T47D (cell line): ENCODE measurements at places on chromosomes 5 and 9.
A peak's percentile ranks its signal among the peaks of the same experiment; 100 is the strongest.

DNA sequence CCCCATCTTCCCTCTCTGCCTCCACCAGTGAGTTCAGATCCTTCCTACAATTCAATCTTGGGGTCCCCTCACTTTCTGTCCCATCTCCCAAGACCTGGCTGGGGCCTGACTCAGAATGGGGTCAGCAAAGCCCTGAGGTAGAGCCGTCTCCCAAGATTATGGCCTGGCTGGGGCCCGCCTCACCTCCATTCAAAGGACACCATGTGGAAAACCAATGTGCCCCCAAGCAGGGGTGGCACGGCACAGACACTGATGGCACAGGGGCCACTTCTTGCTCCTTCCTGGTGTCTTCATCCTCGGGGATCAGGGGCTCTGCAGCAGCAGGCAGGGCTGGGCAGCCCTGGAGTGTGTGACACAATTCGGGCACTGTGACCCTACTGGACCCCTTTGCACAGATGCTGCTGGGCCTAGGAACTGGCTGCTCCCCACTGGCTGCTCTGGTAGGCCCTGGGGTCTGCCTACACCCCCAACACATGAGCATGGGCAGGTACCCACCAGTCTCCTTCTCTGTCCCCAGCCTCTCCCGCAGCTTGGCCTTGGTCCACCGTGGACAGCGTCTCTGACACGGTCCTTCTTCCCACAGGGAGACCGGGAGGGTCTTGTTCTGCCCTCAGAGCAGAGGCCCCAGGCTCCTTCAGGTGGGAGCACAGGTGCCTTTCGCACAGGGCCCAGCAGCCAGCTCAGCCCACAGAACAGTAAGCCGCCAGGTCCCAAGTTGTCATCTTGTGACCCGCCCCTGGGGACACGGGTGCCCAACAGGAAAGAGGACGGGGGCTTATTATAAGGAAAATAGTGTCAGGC lies 89.5 kb downstream of the ADAMTS2 start:
- no peak for DNase-seq

DNA sequence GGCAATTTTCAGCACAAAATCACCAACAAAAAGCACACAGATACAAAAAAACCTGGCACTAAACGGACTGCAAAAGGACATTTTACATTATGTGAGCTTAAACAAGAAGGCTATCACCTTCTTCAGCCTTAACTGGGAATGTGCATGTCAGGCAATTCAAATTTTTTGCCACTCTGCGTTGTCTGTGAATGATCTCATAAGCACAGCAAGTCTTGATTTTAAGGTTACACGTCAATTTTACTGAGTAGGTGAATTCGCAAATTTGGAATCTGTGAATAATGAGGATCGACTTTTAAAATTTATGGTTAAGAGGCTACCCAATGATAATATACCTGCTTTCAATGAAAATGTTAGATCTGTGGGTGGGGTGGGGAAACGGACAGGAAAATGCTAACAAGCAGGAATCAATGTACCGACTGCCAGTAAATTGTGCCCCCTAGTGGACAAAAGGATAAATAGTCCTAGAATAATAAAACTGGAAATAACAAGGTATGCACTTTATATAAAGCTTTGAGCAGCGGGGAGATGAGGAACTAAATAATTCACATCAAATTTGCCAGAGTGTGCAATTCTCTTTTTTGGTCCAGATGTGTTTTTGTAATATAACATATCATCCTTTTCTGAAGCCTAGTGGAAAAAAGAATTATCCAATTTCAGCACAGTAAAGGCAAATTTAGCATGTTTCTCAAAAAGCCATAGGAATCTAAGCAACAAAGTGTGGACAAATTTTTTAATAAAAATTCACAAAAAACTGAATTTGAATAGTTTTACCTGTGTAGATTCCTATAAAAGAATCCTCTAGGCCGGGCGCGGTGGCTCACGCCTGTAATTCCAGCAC lies 20.5 kb downstream of the EQTN start:
- peak; percentile 45 for DNase-seq

DNA sequence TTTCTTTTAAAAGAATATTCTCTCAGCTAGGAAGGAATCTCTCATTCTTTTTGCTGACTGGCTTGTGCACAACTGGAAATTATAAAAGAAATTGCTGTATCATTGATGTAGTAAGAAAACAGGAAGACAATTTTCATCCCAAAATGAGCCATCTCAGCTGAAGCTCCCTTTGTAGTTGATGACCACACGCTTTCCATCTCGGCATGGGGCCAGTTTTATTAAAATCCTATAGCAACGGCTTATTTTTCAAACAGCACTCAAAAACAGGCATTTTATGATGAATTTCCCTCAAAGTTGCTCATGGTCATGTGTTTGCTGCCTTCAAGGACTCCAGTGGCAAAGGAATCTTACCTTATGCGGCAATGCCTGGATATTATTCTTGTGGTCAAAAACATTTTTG lies 62.4 kb upstream of the GLIS3 start:
- DNase-seq: no peak

DNA sequence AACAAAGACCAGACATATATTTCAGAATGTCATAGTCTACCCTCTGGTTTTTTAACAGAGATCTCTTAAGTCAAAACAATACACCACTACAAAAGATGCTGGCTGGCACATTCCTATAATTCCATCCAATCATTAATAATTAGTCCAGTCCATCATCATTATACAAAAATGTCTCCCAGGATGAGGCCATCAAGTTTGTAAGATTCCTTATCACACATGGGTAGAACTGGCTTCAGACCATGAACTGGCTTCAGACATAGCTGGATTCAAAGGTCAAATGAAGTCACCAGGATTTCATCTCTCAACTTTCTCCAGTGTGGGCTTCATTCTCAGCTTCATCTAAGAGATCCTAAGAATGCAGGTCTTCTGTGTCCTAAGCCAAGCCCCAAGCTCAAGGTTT lies 147.1 kb downstream of the ENC1 start:
- DNase-seq: no peak

DNA sequence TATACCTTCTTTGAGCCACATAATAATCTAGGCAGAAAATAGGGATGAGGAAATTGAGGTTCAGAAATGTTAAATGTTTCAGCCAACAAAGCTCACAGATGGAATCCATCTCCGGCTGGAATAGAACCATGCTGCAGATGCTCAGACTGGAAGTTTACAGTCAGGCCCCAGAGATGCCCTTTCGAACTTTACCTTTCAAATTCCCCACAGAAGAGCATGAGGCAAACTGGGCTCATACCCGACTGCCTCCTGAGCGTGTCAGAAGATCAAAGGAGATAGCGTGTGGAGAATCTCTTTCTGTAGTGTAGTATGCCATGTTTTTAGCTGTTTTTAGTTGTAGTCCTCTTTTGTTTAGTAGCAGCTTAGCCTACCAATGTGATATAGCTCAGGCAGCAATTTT lies 72.0 kb upstream of the DAP start:
- no peak for DNase-seq

DNA sequence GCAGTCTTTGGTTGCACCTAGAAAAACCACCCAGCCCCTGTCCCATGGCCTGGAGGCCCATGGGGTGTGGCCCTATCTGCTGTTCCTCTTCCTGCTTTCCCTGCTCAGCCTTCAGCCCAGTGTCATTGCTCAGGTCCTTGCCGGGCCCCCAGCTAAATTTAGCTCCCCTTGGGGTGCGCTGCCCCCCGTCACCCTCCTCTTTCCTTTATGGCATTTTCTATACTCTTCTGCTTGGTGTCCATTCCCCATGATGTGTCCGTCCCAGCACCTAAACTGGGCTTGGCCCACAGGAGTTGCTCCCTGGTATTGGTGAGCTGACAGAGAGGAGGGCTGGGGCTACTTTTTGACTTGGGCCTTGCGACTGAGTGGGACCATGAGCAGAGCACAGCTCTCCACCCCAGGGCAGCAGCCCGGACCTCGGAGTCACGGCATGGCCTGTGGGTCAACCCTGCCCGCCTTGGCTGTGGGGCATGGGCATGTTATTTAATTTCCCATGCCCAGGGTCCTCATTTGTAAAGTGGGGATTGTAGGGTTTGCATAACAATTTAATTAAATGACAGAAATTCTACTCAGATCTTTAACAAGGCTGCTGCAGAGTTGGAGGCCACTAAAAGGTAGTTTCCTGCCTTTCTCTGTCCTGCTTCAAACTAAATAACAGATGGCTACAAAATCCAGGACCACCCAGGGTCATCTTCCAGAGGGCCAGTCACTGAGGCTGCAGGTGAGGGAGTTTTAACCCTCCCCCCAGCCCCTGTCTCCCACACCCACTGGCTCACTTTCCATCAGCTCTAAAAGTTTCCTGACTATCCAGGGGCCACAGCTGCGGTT lies 98.2 kb downstream of the DAP start:
- DNase-seq: no peak

GRCh38 chr9:36064448-36065037 lies 27.8 kb downstream of the RECK start:
- DNase-seq: no peak

DNA sequence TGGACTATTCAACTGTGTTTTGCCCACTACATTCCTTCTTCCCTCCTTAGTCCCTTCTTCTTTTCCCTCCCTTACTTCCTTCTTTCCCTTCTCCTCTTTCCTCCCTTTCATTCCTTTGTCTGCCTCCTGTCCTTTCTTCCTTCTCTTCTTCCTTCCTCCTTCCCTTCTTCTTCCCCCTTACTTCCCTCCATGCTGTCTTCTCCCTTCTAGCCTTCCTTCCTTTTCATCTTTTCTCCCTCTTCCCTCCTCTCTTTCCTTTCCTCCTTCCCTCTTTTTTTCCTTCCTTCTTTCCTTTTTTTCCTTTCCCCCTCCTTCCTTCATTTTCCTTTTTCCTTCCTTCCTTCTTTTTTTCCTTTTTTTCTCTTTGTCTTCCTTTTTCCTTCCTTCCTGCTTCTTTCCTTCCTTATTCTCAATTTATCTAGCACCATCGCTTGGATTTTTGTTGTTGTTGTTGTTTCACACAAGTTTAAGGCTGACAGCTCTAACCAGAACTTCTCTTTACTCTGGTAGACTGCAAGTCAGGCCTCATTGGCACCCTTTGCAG lies 123.4 kb downstream of the CEMIP2 start:
- no peak for DNase-seq

DNA sequence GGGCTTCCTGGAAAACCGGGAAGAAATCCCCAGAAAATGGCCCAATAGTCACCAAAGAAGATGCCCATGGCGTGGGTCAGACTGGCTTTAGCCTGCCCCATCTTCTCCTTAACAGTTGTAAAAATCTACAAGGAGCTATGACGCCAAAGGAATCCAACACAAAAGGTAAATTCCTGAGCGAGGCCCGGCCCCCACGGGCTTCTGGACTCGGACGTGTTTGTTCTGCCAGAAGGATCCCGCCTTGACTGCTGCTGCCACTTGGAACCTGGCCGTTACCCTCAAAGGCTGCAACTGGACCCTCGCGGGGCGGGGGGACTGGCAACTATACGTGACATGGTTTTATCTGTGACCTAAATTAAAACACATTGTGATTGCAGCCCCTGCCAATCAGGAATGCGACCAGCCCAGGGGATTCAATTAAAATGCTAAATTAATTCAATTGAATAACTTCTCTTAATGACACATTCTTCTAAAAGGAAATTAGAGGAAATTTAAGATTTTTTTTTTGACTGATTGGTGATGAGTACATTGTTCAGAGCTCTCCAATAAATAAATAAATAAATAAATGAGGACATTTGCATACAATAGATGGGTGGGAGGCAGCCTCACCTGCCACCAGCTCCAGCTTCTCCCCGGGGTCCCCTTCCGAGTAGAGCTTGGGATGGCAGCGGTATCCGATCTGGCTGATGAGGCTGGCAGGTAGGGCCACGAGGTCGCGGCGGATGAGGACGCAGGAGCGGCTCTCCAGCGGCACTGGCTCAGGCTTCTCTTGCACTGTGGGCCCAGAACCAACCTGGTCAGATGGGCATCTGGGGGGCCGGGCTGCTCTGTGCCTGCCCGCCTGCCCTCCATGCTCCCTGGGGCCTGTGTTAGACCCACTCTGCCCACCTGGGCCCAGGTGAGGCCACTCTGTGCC lies 54.7 kb upstream of the UBAC1 start:
- DNase-seq: no peak

GRCh38 chr5:135034963-135035677 lies 1.1 kb upstream of the PITX1 start:
- DNase-seq: peak; percentile 51

DNA sequence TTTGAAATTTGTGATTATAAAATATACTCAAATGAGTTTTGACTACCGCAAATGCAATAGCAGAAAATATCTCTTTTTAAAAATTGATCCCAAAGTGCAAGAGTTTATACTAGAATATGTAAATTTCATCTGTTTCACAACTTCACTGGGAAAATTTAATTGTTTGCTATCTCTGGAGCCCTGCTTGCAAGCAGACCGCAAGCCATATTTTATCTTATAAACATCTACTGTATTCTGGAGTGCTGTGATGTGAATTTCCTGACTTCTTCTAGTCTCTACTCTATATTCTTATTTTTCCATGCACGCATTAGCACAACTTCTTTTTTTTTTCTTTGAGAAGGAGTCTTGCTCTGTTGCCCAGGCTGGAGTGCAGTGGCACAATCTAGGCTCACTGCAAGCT lies 98.7 kb downstream of the DROSHA start:
- DNase-seq: no peak

- DNase-seq: no peak
Observed at GRCh38 chr9:35579130-35579529, 25.9 kb upstream of the TESK1 start.

DNA sequence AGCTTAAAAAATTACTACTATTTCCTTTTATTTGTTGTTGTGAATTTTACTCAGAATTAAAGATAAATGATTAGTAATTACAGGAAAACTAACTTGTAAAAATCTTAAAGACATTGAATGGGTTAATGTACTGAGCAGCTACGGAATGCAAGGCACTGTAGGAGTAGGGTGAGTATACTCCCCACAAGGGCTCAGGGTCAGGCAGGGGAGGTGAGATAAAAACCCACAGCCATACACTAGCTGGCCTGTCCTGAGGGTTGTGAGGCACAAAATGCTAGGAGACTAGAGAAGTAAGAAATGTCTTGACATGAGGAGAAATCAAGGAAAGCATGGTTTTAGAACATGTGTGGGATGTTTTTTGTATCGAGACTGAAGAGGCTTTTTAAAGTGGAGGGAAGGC lies 13.4 kb downstream of the ZBED3 start:
- DNase-seq: no peak

- DNase-seq: no peak
Observed at GRCh38 chr9:109868722-109869121, 88.7 kb downstream of the PALM2AKAP2 start.

DNA sequence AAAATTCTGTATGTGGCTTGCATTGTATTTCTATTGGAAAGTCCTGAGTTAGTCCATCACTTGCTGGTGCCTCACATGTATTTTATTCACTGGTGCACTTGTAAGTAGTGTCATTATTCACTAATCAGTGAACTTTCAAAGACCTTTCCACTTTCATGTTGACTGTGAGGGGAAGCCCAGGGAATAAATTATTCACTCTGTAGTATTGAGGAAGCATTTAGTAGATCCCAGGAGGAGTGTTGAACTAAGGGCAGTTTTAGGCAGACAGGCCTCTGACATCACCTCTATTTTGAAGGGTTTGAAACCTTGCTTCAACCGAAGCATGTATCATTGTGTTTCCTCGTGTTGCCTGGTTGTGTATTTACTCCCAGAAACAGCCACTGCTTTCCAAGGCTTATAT lies 705.4 kb upstream of the RIOK2 start:
- DNase-seq: no peak

GRCh38 chr5:74332682-74333081 lies 307.8 kb downstream of the ENC1 start:
- DNase-seq: no peak

- no peak for DNase-seq
Observed at GRCh38 chr9:75491533-75491932, 398.9 kb upstream of the PCSK5 start.
